T-helper 2 cell treated with Interferon-gamma antibody and Interleukin-4, amounts not matched to agents 100 ng/mL and 5 ng/mL, for 36 hours (primary cell): ENCODE measurements at places on chromosomes 7 and 10. TPM values are rescaled to one million over a fixed set of nuclear protein-coding genes. Genes with fewer than 3 reads are reported as not detected.

CPVL gene
- total RNA-seq = 0.32 and 0.41 TPM in 2 replicates

PTPRZ1 gene
- not detected in 2 replicates for total RNA-seq

CRYGN gene
- total RNA-seq = not detected in 2 replicates

ZNF853 gene
- total RNA-seq = 0.14 and 0.16 TPM in 2 replicates

OR9A2 gene
- not detected in 2 replicates for total RNA-seq
